Cortex of kidney (tissue), 1 donor: ENCODE measurements at places on chromosomes 2 and 18.

DNA sequence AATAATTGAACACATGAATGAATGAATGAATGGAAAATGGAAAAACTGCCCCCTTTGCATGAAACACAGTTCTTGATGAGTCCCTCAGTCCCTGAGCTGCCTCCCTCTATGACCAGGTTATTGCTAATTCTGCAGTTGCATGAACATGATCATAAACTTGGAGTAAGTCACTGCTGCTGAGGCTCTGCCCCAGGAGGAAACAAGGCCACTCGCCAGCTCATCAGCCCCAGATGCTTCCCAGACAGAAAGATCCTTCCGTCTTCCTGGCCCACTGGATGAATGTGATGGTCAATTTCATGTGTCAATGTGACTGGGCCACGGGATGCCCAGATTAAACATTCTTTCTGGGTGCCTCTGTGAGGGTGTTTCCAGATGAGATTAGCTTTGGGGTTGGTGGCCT is 16.4 kb downstream of the GPR45 start:
- no peak for DNase-seq

DNA sequence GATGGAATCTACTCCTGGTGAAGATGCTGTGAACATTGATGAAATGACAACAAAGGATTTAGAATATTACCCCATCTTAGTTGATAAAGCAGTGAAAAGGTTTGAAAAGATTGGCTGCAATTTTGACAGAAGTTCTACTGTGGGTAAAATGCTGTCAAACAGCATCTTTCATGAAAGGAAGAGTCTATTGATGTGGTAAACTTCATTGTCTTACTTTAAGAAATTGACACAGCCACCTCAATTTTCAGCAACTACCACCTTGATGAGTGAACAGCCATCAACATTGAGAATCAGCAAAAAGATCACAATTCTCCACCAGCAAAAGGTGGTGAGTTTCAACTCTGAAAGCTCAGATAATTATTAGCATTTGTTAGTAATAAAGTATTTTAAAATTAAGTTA is 310.3 kb upstream of the RBMS1 start:
- no peak for DNase-seq

GRCh38 chr2:150357770-150358467 is 129.5 kb downstream of the RND3 start:
- no peak for DNase-seq

DNA sequence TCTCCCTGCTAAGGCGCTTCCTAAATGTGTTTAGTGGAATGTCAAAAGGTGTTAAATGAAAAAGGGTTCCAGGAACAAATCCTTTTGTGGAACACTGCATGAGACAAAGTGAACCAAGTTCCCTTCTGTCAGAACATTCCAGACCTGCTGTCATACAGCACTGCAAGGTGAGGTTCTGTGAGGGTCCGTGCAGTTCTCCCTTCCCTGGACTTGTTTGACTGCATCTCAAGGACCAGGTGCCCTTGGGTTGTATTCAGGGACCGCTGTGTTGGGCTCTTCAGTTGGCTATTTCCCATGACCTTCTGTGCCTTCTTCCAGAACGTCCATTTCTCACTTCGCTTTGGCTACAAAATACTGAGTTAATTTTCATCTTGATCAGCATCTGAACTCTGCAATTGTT is 328.2 kb downstream of the PTPRM start:
- DNase-seq: no peak

GRCh38 chr2:170772295-170772694 is 2.1 kb downstream of the ERICH2 start:
- DNase-seq: no peak

DNA sequence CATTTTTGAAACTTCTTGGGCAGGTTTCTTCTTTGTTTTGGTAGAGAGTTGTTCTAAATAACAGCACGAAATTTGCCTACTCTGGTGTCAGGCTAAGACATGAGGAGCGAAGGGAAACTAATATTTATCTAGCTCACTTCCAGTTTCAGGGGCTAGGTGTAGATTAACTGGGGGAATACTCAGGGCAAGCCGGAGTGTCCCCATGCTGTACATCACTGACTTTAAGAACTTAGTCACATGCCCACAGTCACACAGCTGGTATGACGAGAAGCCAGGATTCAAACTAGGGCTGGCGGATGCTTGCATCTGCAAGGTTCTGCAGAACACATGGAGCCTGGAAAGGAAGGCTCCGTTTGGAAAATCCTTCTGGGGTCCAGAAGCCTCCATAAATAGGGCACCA is 133.3 kb downstream of the ALPK2 start:
- no peak for DNase-seq

- no peak for DNase-seq
These were observed 48.5 kb downstream of the SOCS6 start for GRCh38 chr18:70337139-70337972.

DNA sequence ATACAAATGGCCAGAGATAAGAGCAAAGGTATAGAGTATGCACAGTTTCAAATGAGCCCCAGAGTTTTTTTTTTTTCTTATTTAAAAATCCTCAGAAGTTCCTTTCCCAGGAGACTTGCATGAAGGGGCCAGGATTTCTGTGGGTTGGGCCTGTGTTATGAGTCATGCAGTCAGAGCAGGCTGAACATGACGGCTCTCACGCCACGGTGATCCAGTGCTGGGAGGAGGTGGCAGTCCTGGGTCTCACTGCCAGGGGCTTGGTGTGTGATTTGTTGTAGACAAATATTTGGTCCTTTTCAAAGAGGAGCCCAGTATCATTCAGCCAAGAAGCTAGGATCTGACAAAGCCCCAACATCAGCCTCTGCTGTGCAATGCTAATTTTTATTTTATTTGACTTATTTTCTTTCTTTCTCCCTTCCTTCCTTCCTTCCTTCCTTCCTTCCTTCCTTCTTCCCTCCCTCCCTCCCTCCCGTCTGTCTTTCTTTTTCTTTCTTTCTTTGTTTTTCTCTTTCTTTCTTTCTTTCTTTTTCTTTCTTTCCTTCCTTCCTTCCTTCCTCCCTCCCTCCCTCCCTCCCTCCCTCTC is 10.4 kb upstream of the KCNE4 start:
- DNase-seq: no peak

- DNase-seq: no peak
These were observed 21.4 kb upstream of the C1QL2 start for GRCh38 chr2:119179991-119180390.

GRCh38 chr18:24885276-24885675 is 424.8 kb downstream of the HRH4 start:
- DNase-seq: no peak

GRCh38 chr2:225072444-225072843 is 30.2 kb upstream of the DOCK10 start:
- DNase-seq: no peak

DNA sequence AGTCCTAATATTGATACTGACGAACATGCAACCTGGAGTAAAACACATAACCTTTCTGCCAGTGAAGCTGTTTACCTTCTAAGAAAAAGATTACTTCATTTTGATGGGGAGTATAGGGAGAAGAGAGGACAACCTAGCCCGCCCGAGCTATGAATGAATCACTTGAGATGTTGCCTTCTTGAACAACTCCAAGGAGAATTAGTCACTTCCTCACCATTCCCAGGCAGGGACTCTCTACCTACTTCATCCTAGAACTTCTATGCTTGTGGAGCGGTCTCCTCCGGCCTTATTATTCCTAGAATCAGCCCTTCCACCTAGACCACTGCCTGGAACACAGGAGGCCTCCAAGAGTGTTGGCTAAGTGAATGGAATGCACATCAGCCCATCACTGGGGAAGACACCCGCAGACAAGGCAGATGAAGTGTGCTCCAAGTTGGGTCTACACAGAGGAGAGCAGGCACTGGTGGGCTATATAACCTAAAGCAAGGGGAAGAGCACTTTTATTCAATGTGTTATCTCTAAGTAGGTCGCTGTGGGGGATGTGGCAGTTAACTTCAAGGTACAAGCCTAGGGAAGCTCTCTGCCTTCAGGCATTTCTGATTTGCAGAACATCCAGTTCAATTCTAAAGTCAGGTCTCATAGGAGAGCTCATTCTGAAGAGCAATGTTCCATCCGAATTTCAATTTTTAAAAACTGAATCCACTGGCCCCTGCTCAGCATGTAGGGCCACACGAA is 57.4 kb downstream of the STK39 start:
- no peak for DNase-seq

DNA sequence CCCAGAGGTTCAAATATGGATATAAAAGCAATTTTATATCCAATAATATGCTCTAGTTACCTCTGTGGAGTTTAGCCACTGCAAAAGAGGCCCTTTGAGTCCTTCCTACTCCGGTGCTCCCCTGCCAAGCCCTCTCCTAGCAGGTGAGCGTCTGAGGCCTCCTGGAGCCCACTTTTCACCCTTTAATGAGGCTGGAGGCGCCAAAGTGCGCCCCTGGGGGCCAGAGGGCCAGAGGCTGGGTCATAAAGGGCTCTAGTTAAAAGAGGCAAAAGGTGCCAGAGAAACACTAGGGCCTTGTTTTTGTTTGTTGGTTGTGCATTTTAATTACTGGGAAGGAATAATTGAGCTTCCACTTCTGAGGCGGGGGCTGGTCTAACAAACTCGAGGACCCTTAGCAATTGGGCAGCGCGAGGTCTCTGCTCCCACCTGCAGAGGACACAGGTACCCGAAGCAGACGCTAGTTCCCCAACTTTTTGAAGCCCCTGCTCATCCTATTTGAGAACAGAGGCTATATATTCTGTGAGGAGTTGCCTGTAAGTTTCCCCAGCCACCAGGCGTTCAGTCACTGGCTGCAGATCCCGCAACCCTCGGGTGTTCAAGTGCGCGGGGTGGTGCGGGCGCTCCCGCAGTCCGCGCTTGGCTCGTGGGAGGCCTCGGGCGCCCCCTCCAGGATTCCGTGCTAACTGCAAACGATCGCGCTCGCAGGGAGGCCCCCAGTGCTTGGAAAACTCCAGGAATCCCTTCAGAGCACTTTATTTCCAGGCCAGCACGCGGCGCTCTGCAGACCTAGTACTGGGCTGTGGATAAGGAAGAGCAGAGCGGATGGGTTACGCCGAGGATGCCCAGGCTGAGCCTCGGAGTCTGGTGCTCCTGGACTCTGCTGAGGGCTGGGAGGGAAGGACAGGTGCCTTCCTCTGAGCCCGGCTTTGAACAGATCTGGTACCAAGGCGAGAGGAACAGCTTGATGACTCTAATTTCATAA is 14.1 kb downstream of the MSGN1 start:
- DNase-seq: no peak

GRCh38 chr2:216131175-216131926 is 22.2 kb downstream of the XRCC5 start:
- DNase-seq: no peak

DNA sequence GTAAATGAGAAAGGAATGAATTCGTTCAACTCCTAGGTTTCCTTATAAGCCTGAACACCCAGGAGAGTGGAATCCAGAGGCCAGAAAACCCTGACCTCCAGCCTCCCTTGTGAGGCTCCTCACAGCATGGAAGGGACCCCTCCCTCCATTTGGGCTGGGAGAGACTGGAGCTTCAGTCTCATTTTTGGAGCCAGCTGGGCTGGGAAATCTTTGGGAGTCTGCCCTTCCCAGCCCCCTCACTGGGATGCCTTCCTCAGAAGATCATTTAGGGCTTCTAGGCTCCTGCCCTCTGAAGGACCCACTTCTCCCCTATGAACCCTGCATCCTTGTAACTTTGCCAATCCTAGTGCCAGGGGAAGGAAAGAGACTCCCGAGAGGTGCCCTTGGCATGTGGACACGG is 346.1 kb downstream of the CYP26B1 start:
- DNase-seq: no peak

DNA sequence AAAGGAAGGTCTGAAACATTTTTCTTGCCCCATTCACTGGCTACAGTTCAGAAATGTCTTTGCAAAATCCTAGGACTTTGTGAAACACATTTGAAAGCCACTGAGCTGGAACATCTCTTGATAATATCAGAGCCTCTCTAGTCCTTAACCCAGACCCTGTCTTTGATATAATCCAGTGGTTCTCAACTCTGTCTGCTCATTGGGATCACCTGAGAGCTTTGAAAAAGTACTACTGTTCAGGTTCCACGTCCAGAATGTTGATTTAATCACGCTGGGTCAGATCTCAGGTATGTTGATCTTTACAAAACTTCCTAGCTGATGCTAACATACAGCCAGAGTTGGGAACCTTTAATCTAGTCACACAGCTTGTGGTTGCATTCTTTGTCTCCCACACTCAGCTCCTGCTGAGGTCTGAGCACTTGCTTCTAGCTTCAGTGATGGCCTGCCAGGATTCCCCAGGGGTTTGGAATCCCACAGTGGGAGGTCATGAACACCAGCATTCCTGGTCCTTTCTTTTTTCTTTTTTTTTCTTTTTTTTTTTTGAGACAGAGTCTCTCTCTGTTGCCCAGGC is 262.7 kb downstream of the SETBP1 start:
- DNase-seq: no peak

- DNase-seq: no peak
These were observed 1202.5 kb downstream of the DSC3 start for GRCh38 chr18:29840089-29840488.

DNA sequence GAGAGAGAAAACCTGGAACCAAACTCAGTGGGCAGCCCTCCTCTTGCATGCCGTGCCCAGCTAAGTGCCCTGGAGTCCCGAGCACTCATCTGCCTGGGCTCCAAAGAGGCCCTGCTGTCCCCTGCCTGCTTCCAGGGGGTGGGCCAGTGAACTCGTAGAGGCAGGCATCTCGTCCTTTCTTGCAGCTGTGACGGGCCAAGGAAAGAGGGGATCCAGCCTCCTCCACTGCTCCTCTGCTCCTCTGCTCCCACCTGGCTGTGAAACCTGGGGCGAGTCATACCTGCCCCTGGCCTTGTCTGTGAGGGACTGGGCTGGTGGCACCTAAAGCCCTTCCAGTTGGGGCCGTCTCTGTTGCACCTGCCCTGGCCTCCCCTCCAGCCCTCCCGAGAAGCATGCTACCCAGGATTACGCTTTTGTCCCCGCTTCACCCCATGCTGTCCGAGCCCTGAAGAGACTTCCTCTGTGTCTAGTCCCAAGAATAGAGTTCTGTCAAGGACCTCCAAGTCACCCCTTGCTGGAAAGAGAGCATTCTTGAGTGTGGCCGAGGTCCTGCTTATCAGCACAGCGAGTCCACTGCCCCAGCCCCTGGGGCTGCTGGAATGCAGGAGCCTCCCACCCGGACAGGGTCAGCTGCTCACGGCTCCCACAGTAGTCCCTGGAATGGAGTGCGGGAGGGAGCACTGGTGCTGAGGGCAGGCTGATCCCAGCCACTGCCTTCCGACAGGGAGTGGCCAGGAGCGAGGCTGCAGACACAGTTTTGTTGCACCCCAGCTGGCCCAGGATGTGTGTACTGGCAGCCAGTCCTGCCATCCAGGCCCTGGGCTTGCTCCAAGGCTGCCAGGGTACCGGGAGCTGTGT is 14.3 kb downstream of the KCNK3 start:
- no peak for DNase-seq

DNA sequence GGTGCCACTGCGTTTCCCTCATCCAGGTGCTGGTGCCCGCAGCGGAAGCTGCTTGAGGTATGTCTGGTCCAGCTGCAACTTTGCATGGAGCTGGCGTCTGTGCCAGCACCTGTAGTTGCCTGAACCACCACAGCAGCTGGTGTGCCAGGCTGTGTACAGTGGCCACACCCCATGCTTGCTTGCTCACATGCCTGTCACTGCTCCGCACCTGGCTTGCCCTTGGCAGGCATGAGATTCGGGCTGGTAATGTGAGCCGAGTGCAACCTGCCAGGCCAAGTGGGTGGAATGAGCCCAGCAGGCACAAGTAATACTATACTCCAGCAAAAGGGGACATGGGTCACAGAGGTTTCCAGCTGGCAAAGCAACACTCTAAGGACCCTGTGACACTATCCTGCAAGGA is 1123.3 kb upstream of the ACVR2A start:
- no peak for DNase-seq
